MCF 10A (cell line): ENCODE measurements at places on chromosomes 7 and 10. TPM values are rescaled to one million over a fixed set of nuclear protein-coding genes. Genes with fewer than 3 reads are reported as not detected.

LIPF gene
- not detected in 2 replicates for total RNA-seq

PLPP4 gene
- total RNA-seq, result 0.86 and 1.3 TPM in 2 replicates

DNA sequence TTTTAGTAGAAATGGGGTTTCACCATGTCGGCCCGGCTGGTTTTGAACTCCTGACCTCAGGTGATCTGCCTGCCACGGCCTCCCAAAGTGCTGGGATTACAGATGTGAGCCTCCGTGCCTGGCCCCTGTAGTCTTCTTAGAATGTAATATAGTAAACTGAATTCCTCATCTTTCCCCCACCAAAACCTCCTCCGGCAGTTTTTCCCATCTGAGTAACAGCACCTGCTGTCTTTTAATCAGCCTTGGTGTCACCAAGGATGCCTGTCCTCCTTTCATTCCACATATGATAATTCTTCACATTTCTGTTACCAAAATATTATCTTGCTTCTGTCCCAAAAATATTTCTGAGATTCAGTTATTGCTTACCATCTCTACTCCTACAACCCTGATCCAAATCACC, 80.2 kb downstream of the ZEB1 start:
- DNase-seq, result no peak
- H3K4me3 ChIP-seq, result no peak overlapping the region
- H3K36me3 ChIP-seq, result no peaks in the 10 kb centered on the region
- peaks cover 20% of the 10 kb centered on the region for H3K4me1 ChIP-seq

PNLIPRP2 gene
- total RNA-seq, result not detected in 2 replicates

- H3K27ac ChIP-seq, result no peak overlapping the region
- peaks cover 18% of the 10 kb centered on the region for H3K27me3 ChIP-seq
- no peak overlapping the region for H3K4me3 ChIP-seq
- H3K36me3 ChIP-seq, result no peaks in the 10 kb centered on the region
- no peak for DNase-seq
Measured at GRCh38 chr10:26689399-26689798, 8.1 kb upstream of the PDSS1 start.

FAM237B gene
- total RNA-seq, result not detected in 2 replicates

TUBB8 gene
- total RNA-seq, result not detected in 2 replicates

PTF1A gene
- total RNA-seq, result not detected in 2 replicates

GRCh38 chr7:123749537-123749857, 694 bp upstream of the WASL start:
- DNase-seq, result peak; percentile 85
- H3K4me1 ChIP-seq, result peaks cover 44% of the 10 kb centered on the region
- H3K27me3 ChIP-seq, result no peaks in the 10 kb centered on the region
- H3K4me3 ChIP-seq, result peak overlapping the region; percentile 98
- H3K27ac ChIP-seq, result peak overlapping the region; percentile 99
- H3K36me3 ChIP-seq, result no peaks in the 10 kb centered on the region

DNA sequence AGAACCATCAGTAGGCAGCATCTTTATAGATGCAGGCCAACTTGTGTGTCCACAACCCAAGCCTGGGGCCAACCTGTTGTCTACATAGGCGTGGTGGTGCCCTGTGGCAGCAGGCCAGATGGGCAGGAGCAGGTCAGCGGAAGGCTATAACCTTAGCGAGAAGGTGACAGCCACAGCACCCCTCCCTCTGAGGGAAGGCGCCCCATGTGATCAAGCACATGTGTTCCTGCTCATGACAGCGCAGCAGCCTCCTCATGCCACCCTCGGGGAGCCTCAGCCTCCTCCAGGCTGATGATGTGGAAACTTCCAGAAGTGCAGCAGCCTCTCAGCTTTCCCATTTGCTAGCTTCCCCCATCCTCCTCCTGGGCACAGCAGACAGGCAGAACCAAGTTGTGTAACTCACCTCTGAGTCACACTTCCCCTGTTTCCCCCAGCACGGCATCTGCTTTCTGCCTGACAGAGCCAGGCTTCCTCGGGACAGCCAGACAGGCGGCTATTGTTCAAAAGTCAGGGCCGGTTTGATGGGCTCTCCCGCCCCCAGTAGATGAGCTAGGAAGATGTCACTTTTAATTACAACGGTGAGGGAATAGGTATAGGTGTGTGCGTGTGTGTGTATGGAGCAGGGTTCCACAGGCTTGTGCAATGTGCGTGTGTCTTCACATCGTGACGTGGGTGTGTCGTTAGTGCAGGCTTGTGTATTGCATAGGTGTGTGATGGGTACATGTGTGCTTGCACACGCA, 312.0 kb upstream of the ZMIZ1 start:
- H3K4me3 ChIP-seq, result peak overlapping the region; percentile 41
- DNase-seq, result peak; percentile 98
- peak overlapping the region; percentile 74 for H3K27ac ChIP-seq
- H3K36me3 ChIP-seq, result no peaks in the 10 kb centered on the region
- H3K4me1 ChIP-seq, result peaks cover 26% of the 10 kb centered on the region
- H3K27me3 ChIP-seq, result peaks cover 26% of the 10 kb centered on the region

NAT16 gene
- total RNA-seq, result not detected in 2 replicates

DNA sequence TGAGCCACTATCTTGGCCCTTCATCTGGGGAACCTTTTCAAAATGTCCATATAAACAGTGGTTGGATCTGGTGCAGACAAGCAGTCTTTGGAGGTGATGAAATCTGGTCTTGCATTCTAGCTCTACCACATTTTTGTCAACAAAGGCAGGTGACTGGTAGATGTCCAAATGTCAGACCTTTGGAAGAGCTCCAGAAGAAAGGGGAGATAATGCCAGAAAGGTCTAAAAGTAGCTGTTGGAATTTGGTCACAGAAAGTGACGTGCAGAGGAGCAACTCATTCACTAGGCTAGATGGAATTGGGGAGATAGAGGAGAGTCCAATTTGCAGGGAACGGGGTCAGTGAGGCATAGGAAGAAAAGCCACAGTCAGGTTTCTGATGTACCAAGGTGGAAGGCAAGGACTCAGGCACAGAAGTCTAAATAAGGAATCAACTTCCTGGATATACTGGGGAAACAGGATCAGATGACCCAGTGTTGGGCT, 36.4 kb upstream of the WAC start:
- DNase-seq, result peak; percentile 20
- H3K36me3 ChIP-seq, result no peaks in the 10 kb centered on the region
- no peak overlapping the region for H3K4me3 ChIP-seq
- no peak overlapping the region for H3K27ac ChIP-seq
- no peaks in the 10 kb centered on the region for H3K27me3 ChIP-seq
- peaks cover 6% of the 10 kb centered on the region for H3K4me1 ChIP-seq

DNA sequence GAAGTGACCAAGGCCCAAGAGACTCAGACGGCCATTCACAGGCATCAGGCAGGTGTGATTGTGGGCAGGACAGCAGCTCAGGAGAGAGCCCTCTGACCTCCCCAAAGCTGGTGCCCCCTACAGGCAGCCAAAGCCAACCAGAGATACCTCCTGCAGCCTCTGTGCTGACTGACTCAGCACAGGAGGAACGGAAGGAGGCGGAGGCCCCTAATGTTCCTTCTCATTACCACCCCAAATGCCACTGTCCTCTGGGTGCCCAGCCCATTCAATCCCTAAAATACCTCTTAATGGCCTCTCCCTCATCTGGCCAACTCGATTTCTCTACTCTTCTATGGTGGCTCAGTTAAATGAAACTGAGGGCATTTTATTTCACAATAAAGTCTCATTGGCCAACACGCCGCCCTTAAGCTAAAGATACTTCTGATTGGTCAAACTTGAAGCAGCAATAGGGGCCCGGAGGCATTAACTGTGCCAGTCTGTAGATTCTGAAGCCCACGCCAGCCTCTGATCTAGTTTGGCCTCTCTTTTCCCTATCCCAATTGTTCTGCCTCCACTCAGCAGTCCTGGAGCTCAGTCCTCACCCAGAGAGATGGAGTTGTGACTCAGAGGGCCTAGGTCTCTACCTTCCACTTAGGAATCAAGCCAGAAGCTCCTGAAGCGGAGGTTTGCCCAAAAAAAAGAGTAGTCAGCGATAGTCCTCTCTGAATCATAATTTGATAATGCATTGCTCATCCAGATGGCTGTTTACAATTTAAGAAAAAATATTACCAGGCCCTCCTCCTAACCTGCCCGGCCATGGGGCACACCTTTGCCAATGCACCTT, 1.2 kb downstream of the CYREN start:
- H3K27me3 ChIP-seq, result no peaks in the 10 kb centered on the region
- peak overlapping the region; percentile 79 for H3K4me3 ChIP-seq
- DNase-seq, result peak; percentile 73
- peak overlapping the region; percentile 88 for H3K27ac ChIP-seq
- peaks cover 32% of the 10 kb centered on the region for H3K36me3 ChIP-seq
- peaks cover 29% of the 10 kb centered on the region for H3K4me1 ChIP-seq

DNA sequence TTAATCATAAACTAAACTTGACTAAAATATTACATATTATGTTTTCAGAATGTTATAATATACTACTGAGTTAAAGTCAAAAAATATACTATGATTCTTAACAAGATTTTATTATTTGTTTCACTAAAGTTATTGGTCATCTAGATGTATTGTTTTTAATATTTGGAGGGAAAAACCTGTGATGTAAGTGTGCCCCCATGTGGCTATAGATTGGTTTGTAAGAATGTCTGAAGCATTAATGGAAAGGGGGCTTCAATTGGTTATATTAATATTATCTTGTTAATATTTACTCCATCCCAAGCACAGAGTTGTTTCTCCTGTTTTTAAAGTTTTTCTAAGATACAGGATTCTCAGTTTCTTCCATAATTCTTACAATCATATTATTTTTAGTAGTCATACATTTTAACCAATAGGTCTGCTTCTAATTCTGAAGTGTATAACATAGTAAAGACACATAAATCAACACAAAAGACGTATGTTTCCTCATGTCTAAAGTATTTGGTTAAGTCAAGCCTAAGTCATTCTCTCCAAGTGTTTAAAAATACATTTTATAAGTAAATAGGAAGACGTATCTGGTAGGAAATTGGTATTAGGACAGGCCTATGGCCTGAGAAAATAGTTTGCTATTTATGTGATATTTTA, 58.0 kb downstream of the GNAT3 start:
- DNase-seq, result peak; percentile 43
- peaks cover 4% of the 10 kb centered on the region for H3K4me1 ChIP-seq
- no peak overlapping the region for H3K4me3 ChIP-seq
- no peak overlapping the region for H3K27ac ChIP-seq
- H3K36me3 ChIP-seq, result no peaks in the 10 kb centered on the region
- no peaks in the 10 kb centered on the region for H3K27me3 ChIP-seq

WAPL gene
- 42.7 and 45.2 TPM in 2 replicates for total RNA-seq

SPDYE1 gene
- not detected in 2 replicates for total RNA-seq

DNA sequence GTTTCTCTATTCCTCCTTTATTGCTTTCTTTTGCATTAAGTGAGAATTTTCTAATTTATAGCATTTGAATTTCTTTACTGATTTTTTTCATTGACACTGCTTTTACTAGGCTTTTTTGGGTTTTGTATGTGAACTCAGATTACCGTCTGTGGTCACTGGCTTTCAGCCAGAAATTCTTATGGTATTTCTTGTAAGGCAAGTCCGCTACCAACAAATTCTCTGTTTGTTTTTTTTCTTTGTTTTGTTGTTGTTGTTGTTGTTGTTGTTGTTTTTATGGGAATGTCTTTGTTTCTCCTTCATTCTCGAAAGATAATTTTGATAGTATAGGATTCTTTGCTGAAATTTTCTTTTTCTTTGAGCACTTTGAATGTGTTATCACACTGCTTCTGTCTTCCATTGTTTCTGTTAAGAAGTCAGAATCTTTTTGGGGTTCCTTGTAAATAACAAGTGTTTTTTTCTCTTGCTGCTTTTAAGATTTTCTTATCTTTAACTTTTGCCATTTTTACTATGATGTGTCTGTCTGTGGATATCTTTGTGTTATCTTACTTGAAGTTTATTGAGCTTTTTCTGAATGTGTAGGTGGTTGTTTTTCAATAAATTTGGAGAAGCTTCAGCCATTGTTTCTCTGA, 7.2 kb downstream of the NET1 start:
- no peaks in the 10 kb centered on the region for H3K27me3 ChIP-seq
- H3K27ac ChIP-seq, result no peak overlapping the region
- H3K36me3 ChIP-seq, result no peaks in the 10 kb centered on the region
- no peak for DNase-seq

GRCh38 chr7:69162931-69163670, 435.2 kb upstream of the AUTS2 start:
- H3K27me3 ChIP-seq, result no peaks in the 10 kb centered on the region
- no peaks in the 10 kb centered on the region for H3K4me1 ChIP-seq
- no peak for DNase-seq
- H3K4me3 ChIP-seq, result no peak overlapping the region
- no peak overlapping the region for H3K27ac ChIP-seq

GPRIN2 gene
- not detected in 2 replicates for total RNA-seq

DNA sequence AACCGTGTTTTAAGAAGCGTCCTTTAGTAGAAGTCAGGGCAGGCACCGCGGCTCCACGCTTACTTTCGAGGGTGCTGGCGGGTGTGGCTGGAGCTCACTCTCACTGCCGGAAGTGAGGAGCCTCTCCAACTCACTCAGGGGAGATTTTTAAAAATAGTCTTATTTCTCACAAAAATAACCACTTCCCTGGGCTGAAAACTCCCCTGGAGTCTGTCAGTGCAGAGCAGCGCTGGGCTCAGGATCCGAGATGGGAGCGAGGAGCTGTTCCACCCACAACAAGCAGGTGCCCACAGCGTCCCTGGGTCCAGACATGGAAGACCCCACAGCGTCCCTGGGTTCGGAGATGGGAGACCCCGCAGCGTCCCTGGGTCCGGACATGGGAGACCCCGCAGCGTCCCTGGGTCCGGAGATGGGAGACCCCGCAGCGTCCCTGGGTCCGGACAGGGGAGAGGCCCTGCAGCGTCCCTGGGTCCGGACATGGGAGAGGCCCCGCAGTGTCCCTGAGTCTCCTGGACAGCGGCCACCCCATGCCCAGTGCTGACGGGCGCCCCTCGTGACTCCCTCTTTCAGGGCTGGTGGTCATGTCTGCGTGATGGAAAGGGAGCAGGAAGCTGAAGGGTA, 51.2 kb downstream of the VIPR2 start:
- H3K27me3 ChIP-seq, result peaks cover 13% of the 10 kb centered on the region
- no peaks in the 10 kb centered on the region for H3K4me1 ChIP-seq
- H3K27ac ChIP-seq, result no peak overlapping the region
- H3K4me3 ChIP-seq, result no peak overlapping the region

DNA sequence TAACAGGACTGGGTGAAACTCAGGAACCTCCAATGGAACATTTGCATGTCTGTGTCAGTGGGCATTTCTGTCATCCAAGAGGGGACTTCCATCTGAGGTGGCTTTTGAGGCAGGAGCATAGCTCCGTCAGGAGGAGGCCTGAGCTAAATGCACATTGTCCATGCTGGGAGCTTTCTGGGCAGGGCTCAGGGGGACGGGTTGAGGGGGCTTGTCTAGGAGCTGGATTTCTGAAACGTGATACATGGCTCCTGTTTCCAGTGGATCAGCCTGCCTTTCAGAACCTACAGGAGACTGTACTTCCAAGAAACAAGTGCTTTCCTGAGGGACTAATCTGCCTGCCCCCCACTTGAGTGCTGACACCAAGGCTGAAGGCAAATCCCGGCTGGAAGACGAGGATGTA, 40.5 kb upstream of the GDF10 start:
- H3K4me3 ChIP-seq, result no peak overlapping the region
- peaks cover 15% of the 10 kb centered on the region for H3K27me3 ChIP-seq
- H3K4me1 ChIP-seq, result peaks cover 15% of the 10 kb centered on the region
- no peak overlapping the region for H3K27ac ChIP-seq
- no peaks in the 10 kb centered on the region for H3K36me3 ChIP-seq

- H3K4me3 ChIP-seq, result peak overlapping the region; percentile 14
- DNase-seq, result peak; percentile 58
- no peaks in the 10 kb centered on the region for H3K4me1 ChIP-seq
- H3K36me3 ChIP-seq, result no peaks in the 10 kb centered on the region
- peaks cover 43% of the 10 kb centered on the region for H3K27me3 ChIP-seq
Measured at GRCh38 chr10:133520193-133520738, 6.9 kb upstream of the CYP2E1 start.

FRMD4A gene
- 0.23 and 8.9 TPM in 2 replicates for total RNA-seq

- no peak for DNase-seq
- H3K36me3 ChIP-seq, result no peaks in the 10 kb centered on the region
- H3K4me1 ChIP-seq, result no peaks in the 10 kb centered on the region
Measured at GRCh38 chr10:78717200-78717599, 351.6 kb upstream of the ZMIZ1 start.
